ENCODE measurements at places on chromosomes 7 and 10.

- DNase-seq = no peak
Observed at GRCh38 chr10:31749981-31750840, 178.4 kb downstream of the ARHGAP12 start.

- no peak for DNase-seq
Observed at GRCh38 chr10:106931159-106931852, 233.2 kb downstream of the SORCS1 start.

DNA sequence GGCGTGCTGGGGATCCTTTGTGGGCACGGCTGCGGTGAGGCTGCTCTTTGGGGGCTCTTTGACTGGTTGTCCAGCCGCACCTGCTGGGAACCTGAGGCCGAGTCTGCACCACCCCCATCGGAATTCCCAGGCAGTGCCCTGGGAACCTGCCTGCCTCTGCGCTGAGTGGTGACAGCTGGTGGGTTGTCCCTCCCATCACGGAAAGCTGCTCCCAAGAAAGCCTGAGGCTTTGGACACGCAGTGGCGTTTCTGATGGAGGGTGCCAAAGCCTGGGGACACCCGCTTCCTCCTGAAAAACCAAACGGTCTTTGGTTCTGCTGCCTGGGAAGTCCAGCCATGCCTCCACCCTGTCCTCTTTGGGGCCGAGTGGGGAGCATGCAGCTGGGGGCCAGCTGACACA lies 21.4 kb upstream of the SHH start:
- DNase-seq = no peak

DNA sequence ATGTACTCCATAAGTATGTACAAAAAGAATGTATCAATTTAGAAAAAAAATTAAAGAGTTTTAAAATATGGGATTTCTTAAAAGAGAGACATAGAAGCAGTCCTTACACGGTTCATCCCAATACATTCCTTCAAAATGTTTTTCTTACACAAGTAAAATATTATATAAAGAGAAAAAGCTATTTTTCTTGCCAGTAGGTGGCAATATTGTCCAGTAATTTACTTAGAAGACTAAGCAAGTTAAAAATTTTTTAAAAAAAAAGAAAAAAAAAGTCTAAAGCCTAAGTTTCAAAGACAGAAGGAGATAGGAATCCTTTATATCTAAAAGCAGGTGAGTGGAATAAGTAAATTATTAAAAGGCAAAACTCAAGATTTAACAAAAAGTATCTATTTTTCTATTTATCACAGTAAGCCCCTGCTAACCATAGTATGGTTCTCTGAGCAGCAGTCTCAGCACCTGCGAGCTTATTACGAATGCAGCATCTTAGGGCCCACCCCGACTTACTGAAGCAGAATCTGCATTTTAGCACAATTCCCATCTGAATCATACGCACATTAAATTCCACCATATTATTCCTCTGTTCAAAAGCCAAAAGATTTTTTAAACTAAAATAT lies 240.6 kb downstream of the DGKI start:
- DNase-seq = peak; percentile 27

- no peak for DNase-seq
Observed at GRCh38 chr7:116211913-116212596, 1.7 kb downstream of the TES start.

GRCh38 chr10:99604862-99605261 lies 15.4 kb downstream of the SLC25A28 start:
- no peak for DNase-seq

DNA sequence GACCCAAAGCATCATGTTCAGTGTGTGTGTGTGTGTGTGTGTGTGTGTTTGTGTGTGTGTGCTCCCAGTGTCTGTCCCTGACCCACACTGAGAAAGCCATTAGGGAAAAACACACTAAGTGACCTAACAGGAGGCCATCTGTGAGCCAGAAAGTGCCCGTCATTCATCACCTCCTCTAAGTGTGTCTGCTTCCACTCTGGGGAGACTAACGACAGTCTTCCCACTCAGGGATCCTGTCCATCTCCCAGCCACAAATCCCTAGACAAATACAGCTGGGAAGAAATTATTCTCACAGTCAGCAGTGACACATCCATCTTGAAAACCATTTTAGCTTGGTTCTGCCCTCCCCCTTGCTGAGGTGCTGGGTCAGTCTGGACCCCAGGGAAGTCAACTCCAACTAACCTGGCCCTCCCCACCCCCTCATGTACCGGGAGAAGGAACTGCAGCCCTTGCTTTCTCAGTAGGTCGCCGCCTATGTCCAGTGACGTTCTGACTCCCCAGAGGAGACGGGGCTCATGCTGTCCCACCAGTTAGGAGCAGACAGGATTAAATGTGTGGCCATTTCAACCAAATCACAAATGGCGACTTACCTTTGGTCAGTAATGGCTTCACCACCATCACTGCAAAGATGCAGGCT lies 296.5 kb upstream of the ZNF32 start:
- DNase-seq = no peak

- no peak for DNase-seq
Observed at GRCh38 chr7:71521506-71521905, 389.6 kb downstream of the GALNT17 start.

DNA sequence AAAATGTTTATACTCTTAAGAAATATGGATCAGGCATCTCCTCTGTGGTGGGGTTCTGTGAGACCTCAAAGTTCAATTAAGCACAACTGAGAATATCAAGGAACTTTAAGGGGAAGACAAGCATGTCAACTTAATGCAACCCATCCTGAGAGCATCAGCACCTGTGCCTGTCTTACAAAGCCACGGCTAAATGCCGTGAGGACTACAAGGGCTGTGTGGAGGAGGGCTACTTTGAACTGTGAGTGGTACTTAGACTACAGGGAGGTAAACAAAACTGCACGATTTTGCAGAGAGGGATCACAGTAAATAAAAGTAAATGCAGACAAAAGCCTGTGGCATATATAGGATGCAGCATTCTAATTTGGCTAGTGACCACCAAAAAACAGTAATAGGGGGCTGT lies 139.1 kb downstream of the ATE1 start:
- DNase-seq = no peak

DNA sequence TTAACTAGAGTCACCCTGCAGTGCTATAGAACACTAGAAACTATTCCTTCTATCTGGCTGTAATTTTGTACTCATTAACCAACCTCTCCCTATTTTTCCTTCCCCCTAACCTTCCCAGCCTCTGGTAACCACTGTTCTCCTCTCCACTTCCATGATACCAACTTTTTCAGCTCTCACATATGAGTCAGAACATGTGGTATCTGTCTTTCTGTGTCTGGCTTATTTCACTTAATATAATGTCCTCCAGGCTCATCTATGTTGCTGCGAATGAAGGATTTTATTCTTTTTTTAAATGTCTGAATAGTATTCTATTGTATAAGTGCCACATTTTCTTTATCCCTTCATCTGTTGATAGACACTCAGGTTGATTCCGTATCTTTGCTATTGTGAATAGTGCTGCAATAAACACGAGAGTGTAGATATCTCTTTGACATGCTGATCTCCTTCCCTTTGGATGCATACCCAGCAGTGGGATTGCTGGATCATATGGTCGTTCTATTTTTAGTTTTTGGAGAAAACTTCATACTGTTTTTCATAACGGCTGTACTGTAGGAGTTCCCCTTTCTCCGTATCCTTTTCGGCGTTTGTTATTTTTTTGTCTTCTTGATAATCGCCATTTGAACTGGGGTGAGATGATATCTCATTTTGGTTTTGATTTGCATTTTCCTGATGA lies 101.4 kb downstream of the FAM107B start:
- DNase-seq = no peak

- no peak for DNase-seq
Observed at GRCh38 chr10:128863823-128864405, 603.1 kb upstream of the MGMT start.

DNA sequence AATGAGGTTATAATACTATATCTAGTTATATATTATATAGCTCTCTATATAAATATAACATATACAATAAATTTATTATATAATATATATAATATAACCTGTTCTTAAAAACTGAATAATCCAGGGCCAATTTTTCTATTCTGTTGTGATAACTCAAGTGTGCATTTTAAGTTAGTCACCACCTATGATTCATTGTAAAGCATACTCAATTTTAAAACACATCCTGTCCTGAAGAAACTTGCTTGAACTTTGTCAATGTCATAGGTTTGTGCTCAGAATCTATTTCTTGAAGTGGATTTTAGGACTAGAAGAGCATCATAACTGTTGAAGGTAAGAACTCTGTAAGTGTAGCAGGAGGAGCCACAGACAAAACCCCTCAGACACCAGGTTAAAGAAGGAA lies 1209.8 kb downstream of the REEP3 start:
- no peak for DNase-seq

- no peak for DNase-seq
Observed at GRCh38 chr10:11015446-11015934, 2.2 kb upstream of the CELF2 start.

- no peak for DNase-seq
Observed at GRCh38 chr10:9965341-9965740, 1052.3 kb upstream of the CELF2 start.

DNA sequence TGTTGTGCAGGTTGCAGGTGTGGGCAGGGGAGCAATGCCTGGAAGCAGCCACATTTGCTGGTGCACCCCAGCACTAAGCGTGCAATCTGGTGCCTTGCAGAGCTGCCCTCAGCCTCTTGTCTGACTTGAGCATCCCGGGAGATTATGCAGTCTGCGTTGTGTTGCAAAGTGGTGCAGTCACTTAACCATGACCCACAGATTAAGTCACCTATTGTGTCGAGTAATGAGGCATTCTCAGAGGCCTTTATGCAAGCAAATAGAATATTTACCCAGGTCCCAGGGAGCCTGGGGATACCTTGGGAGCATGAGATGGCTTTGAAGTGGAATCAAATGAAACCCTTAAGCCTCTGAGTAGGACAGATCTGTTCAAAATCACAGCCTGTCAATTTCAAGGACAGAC lies 529.0 kb downstream of the TYW1 start:
- DNase-seq = no peak

DNA sequence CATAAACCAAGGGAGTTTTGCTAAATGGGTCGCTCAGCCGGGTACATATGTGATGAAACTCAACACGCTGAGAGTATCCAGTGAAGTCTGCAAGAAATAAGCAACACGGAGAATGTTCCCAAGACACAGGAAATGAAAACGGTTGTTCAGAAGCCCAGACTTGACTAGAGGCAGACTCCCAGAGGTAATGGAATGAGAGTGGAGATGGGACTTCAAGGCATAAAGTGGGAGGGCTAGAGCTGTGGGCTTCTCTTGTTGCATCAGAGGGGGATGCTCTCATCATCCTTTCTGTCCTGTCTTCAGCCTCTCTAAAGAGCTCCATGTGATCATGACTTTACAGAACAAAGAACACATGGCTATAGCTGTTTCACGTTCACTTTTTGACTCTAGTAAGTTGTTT lies 88.3 kb downstream of the BAMBI start:
- DNase-seq = no peak

GRCh38 chr7:121608785-121609184 lies 212.7 kb upstream of the FAM3C start:
- no peak for DNase-seq

GRCh38 chr10:118971876-118972275 lies 57.6 kb upstream of the NANOS1 start:
- DNase-seq = no peak

DNA sequence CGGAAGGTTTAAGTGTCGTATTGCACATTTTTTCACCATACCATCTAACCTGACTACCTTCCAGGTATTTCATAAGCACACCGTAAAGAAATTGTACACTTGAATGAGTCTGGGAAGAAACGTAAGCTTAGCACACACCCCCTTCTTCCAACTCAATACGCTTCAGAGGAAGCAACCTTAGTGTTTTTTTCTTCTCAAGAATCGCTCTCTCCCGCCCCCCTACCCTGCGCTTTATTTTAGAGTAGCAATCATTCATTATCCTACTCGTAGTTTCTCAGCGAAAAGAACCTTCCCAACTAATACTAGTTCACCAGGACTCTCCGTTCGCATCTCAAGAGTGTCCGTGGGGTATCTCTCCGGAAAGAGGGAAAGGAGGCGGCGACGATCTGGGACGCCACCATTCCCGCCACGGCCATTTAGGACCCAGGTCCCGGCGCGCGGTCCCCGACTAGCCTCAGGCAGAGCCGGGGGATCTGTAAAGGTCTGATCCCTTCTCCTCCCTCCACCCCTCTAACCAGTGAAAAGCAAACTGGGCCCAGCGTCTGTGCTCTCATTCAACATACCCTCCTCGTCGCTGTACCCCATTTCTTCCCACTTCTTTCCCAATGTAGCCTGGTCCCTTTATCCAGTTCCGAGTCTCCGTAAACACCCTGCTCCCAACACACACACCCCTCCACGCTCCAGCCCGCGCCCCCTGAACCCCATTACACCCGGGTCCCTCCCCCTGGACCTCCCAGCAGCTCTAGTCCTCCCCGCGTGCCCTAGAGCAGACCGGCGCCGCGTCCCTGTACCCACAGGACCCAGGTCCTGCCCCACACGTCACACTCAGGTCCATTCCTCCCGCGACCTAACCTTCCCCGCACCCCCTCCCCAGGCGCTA lies 16.0 kb downstream of the MYOZ1 start:
- DNase-seq = peak; percentile 27

GRCh38 chr7:102220960-102221800 lies 65.5 kb upstream of the SH2B2 start:
- no peak for DNase-seq

DNA sequence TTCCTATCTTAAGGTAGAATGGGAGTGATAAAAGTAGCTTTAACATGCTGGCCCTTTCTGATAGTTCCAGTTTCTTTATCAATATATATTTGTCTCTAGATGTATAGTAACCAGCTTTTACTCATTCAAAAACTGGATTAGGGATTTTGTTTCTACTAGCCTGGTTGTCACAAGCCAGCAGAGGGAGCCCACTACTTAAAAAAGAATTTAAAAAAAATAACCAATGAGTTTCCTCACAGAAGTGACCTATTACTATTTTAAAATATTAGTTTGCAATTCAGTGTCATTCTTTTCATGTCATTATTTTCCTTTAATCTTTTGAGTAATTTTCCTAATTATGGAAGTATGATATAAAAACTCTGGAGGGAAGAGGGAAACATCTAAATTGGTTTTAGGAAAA lies 142.1 kb downstream of the PHTF2 start:
- DNase-seq = no peak

DNA sequence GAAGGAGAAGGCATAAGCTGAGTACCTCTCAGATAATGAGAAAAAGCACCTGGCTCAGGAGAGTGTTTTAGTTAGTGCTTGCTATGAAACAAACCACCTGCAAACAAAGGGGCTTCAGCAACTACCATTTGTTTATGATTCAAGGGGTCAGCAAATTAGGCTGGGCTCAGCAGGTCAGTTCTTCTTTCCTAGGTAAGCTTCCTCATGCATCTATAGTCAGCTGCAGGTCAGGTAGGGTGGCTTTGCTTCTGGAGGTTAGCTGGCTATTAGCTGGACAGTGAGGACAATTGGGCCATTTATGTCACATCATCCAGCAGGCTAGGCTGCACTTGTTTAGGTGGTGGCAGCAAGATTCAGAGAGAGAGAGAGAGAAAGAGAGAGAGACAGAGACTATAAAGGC lies 185.5 kb downstream of the EMX2 start:
- no peak for DNase-seq

- no peak for DNase-seq
Observed at GRCh38 chr7:80833289-80834268, 85.3 kb downstream of the SEMA3C start.

Data from CD4-positive, alpha-beta T cell treated with Interferon alpha-2 for 1 hour (primary cell).